Hippocampal formation (tissue), 2 donors: ENCODE measurements at places on chromosomes 5 and 9.

GRCh38 chr5:33807771-33808170 lies 84.0 kb downstream of the ADAMTS12 start:
- DNase-seq, result no peak

- DNase-seq, result peak; percentile 79
These were observed 7.3 kb downstream of the CDC14B start for GRCh38 chr9:96612105-96612965.

- no peak for DNase-seq
These were observed 25.0 kb upstream of the ERMP1 start for GRCh38 chr9:5857928-5858327.

DNA sequence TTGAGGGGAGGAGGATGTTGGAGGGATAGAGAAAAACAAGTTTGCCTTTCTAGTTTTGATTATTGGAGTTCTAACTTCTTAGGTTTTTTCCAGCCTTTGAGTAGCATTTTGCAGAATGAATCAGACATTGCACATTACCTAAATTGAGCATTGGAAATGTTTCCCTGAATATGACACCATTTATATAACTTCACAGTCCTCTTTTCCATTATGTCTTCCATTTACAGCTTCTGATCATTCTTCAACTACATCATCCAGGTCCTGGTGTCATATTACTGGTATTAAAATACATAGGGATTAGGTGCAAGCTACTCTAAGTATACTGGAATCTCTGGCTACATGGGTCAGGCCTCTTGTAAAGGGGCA lies 286.1 kb downstream of the ARHGAP26 start:
- DNase-seq, result no peak

GRCh38 chr5:145978708-145979107 lies 42.3 kb downstream of the SH3RF2 start:
- DNase-seq, result no peak

GRCh38 chr5:44365345-44365744 lies 23.9 kb downstream of the FGF10 start:
- DNase-seq, result no peak

GRCh38 chr5:35362772-35363171 lies 132.5 kb upstream of the PRLR start:
- no peak for DNase-seq

- no peak for DNase-seq
These were observed 17.2 kb downstream of the FBXW11 start for GRCh38 chr5:171989276-171989675.

DNA sequence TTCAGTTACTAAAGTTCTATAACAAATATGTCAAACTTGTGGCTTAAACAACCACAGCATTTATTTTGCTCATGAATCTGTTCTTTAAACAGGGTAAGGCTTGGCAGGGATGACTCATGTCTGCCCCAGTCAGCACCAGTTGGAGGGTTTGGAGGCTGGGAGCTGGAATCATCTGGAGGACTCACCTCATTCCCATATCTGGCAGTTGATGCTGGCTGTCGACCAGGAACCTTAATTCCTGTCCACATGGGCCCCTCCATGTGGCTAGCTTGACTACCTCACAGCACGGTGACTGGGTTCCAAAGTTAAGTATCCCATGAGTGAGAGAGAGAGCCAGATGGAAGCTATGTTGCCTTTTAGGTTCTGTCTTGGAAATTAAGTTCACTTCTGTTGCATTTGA lies 13.8 kb upstream of the CCL28 start:
- DNase-seq, result no peak

DNA sequence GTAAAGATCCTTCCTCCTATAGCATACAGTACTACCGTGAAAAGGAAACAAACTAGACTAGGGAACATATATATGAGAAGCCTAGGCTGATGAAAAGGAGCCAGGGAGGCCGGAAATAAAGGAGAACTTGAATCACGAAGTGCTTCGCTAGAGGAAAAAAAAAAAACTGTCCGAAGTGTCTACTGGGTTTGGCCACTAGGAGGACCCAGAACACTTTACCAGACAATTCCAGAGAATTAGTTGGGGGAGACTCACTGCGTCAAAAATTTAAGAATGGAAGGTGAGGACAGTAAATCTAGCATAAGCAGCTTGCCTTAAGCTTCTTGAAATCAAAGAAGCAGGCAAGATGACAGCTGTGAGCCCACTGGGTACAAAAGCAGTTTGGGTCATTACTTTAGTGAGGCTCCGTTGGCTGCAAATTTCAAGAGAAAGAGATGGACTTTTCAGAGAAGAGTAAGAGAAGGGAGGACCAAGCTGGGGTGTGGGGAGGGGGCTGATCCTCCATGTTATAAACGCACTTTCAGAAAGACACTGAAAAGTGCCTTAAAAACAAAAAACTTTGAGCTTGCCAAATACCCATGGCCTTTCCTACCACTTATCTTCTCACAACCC lies 47.4 kb downstream of the P4HA2 start:
- DNase-seq, result peak; percentile 54

- no peak for DNase-seq
These were observed 53.4 kb downstream of the PTCH1 start for GRCh38 chr9:95463148-95464060.

DNA sequence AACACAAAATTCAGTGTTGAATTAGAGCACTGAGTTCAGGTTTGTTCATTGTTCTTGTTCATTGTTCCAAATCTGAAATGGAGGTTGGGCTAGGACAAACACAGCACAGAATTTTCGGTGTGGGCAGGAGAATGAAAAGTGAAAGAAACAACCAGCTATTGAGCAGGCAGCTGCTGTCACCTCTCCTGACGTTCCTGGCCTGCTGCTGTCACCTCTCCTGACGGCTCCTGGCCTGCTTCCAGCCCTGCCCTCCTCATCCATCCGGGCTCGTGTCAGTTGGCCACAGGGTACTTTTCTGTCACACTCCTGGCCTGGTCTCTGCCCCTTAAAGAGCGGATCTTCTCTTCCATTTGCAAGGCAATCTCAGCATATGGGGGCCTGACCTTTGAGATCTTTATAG lies 45.2 kb upstream of the CKMT2 start:
- no peak for DNase-seq

GRCh38 chr9:101957705-101958104 lies 219.3 kb upstream of the GRIN3A start:
- DNase-seq, result no peak

DNA sequence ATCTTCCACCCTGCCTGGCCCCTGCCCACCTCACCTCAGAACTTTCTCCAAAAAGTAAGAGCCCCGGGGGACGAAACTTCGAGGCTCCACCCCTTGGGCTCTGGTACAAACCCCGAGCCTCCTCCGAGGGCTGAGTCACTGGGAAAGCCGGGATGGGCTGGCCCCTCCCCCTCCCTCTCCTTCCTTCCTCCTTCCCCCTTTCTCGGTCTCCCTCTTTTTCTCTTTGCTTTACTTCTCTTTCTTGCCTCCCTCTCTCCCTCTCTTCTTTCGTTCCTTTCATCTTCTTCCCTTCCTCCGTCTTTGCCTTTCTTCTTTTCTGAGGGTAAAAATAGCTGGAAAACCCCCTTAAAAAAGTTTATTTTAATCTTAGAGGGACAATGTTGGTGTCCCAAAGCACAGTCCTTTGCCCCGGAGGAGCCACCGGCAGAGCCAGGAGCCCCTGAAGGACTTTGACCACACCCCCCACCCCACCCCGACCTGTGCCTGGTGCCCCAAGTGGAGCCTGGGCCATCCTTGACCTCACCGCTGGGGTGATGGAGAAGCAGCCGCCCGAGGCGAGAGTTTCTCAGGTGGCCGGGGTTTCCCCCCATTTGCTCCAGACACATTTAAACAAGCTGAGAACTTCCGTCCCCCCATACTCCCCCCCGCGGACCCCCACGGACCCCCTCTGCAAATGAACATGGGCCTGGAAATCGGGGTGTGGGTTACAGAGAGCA lies 5.7 kb upstream of the NOTCH1 start:
- no peak for DNase-seq

- no peak for DNase-seq
These were observed 317.1 kb downstream of the ASTN2 start for GRCh38 chr9:117097761-117098160.
